ENCODE measurements at places on chromosomes 11 and 22. TPM values are rescaled to one million over a fixed set of nuclear protein-coding genes. Genes with fewer than 3 reads are reported as not detected.

PRODH gene
- total RNA-seq, result 17.8 TPM

RIMBP3B gene
- not detected for total RNA-seq

INPP5J gene
- not detected for total RNA-seq

MICALL1 gene
- 6.4 TPM for total RNA-seq

IL17REL gene
- not detected for total RNA-seq

SGSM1 gene
- total RNA-seq, result not detected

SCGB1C1 gene
- not detected for total RNA-seq

APOBEC3F gene
- 2.3 TPM for total RNA-seq

FRMD8 gene
- total RNA-seq, result 32.5 TPM

INS gene
- total RNA-seq, result not detected

MOV10L1 gene
- 1.1 TPM for total RNA-seq

LRRC74B gene
- total RNA-seq, result not detected

GPR83 gene
- not detected for total RNA-seq

OR56A1 gene
- total RNA-seq, result 0.19 TPM

RIBC2 gene
- total RNA-seq, result not detected

EML3 gene
- 130 TPM for total RNA-seq

EIF3M gene
- 277 TPM for total RNA-seq

TSSK2 gene
- not detected for total RNA-seq

SCGB1A1 gene
- not detected for total RNA-seq

VEGFB gene
- total RNA-seq, result 191 TPM

RTCB gene
- 59.2 TPM for total RNA-seq

OR1S2 gene
- total RNA-seq, result not detected

OR5B21 gene
- not detected for total RNA-seq

HBG1 gene
- total RNA-seq, result not detected

MPZL2 gene
- 14.3 TPM for total RNA-seq

PACSIN3 gene
- 11.6 TPM for total RNA-seq

OPCML gene
- total RNA-seq, result not detected

ASRGL1 gene
- total RNA-seq, result 32.0 TPM

HTR3B gene
- total RNA-seq, result not detected

PARVG gene
- total RNA-seq, result 23.5 TPM

GRAMD1B gene
- 8.1 TPM for total RNA-seq

USH1C gene
- not detected for total RNA-seq

TMEM191C gene
- 1.3 TPM for total RNA-seq
